Effector memory CD8-positive, alpha-beta T cell (primary cell): ENCODE measurements at places on chromosomes 2 and 18.

- H3K4me1 ChIP-seq = no peaks in the 10 kb centered on the region
- no peak for DNase-seq
- H3K27me3 ChIP-seq = peaks cover 25% of the 10 kb centered on the region
- no peak overlapping the region for H3K4me3 ChIP-seq
- H3K27ac ChIP-seq = no peak overlapping the region
- no peaks in the 10 kb centered on the region for H3K36me3 ChIP-seq
Measured at GRCh38 chr2:152254976-152255375, 79.4 kb upstream of the STAM2 start.

DNA sequence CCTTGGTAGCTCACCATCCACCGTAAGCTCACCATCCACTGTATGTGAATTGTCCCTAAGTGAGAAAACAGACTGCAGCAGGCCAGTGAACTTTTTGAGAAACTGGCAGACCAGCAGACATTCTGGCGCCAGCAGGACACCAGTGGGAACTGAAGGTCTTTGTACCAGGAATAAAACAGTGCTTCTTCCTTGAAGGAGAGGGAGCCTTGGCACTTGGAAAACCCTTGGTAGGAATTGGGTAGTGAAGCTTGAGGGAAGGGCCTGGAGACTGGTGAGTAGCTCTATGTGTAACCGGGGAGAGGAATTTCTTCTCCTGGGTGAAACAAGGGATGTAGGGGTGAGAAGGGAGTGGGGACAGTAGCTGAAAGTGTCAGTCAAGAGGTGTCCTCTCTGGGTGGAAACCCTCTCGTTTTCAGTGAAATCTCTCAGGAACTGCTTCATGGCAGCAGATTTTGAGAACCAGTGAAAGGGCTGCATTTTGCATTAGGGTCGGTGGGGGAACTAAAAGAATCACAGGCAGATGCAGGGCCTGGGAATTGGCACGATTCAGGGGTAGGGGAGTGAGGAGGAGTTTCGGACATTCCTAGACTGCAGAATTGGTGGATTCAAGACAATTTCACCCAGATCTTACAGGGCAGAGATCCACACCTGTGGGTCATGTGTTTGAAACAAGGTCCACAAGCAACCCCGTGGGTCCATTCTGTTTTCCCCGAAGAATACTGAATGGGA is 131.5 kb upstream of the DLX2 start:
- H3K27ac ChIP-seq = peak overlapping the region; percentile 56
- no peak for DNase-seq
- H3K36me3 ChIP-seq = no peaks in the 10 kb centered on the region
- H3K27me3 ChIP-seq = peaks cover 78% of the 10 kb centered on the region
- peaks cover 16% of the 10 kb centered on the region for H3K4me1 ChIP-seq

DNA sequence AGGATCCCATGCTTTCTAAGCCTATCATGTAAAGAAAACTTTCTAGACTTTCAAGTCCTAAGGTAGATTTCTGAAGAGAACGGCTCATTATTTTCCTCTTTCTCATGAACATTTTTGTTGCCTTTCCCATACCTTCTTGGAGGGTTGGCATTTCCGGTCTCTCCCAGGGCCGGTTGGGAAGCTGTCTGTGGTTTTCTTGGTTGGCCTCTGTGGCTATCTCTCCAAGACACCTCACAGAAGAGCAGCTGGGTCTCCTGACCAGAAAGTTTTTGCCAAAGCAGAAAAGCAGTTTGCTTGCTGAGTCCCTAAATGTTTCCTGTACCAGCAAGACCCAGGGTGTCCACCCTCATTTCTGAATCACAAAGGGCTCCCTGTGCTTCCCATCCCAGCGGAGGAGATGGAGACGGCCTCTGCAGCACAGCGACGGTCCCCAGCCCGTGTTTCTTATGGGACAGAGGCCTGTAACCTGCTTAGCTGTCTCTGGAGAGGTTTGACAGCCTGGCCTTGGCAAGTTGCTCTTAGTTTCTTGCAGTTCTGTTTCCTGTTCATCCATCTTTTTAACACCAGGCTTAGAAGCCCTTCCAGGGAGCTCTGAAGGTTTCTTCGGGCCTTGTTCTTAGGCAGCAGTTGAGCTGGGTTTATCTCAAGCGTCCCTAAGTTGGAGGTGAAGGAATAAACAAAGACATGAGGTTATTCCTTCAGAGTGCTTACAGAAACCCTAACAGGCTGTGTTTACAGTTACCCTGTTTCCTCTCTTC is 39.8 kb downstream of the GREB1 start:
- H3K27ac ChIP-seq = peak overlapping the region; percentile 57
- H3K27me3 ChIP-seq = peaks cover 8% of the 10 kb centered on the region
- no peak overlapping the region for H3K4me3 ChIP-seq
- no peaks in the 10 kb centered on the region for H3K4me1 ChIP-seq
- DNase-seq = no peak

DNA sequence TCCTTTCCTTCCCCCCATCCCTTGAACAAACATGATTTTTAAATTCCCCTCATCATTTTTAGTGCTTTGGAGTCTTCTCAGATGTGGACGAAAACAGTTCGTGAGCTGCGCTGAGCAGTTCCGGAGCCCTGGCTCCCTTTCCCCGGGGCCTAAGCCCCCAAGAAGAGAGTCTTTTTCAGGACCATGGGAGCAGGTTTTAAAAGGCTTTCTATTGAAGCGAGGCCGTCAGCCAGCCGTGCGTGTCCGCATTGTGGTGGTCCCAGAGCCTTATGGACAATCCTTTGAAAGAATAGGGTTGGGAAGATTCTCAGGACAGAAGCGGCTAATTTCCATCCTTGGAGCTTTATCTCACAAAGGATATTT is 290.7 kb downstream of the SOX11 start:
- H3K27me3 ChIP-seq = no peaks in the 10 kb centered on the region
- DNase-seq = no peak
- no peaks in the 10 kb centered on the region for H3K36me3 ChIP-seq

DNA sequence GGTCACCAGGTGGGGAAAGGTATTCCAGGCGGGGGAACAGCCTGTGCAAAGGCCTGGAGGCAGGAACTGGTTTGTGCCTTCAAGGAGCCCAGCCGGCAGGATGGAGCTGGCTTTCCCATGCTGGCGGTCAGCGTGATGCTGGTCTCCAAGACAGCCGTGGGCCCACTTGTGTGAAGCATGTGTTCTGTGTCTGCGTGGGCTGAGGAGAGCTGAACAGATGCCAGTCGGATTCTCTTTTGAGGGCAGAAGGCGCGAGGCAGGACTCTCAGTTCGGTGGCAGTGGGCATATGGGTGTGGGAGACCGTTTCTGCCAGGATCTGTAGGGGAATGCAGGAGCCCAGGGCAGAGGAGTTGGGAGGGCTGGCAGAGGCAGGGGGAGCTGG is 191.6 kb downstream of the TWIST2 start:
- H3K4me1 ChIP-seq = no peaks in the 10 kb centered on the region
- peaks cover 7% of the 10 kb centered on the region for H3K36me3 ChIP-seq
- no peak for DNase-seq
- H3K27ac ChIP-seq = no peak overlapping the region
- peaks cover 17% of the 10 kb centered on the region for H3K27me3 ChIP-seq

DNA sequence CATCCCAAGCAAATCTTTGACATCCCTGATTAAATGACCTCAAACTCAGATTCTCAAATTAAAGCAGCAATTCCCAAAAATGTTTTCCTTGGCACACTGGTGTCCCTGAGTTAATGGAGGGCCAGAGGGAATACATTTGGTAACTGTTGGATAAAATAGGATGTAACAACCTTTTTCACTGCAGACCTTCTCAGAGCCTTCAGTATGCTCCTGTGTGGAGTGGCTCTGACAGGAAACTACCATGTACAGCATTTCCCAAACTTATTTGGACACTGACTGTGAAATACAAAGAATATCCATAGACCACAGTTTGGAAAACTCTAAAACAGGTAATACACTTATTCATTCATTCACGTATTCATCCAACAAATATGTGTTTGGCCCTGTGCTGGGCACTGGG is 91.8 kb downstream of the TFCP2L1 start:
- no peaks in the 10 kb centered on the region for H3K36me3 ChIP-seq
- no peak for DNase-seq
- no peaks in the 10 kb centered on the region for H3K4me1 ChIP-seq
- H3K4me3 ChIP-seq = no peak overlapping the region

DNA sequence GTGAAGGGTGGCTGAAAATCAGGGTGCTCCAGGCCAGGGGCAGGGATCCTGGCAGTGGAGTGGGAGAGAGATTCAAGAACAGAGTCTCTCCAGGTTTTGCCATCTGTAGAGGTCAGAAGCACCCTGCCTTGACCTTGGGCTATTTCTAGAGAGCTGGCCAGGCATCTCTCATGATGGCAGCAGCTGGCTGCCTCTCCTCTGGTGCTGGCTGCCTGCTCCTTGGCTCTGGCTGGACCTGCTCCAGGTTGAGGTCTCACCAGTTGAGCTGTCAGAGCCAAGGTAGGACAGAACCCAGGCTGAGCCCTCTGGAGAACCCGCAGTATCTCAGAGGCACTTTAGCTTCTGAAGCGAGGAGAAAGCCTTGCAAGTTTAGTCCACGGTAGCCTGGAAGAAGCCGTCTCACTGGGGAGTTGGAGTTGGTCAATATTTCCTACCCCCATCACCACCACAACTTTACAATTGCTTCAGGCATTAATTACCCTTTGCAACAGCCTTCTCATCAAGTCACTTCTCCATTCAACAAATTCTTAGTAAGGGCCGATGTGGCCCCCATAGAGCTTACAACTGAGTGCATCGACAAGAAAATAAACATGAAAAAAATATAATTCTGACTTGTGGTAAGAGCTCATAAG is 25.6 kb downstream of the GNLY start:
- H3K4me1 ChIP-seq = no peaks in the 10 kb centered on the region
- H3K4me3 ChIP-seq = no peak overlapping the region
- no peaks in the 10 kb centered on the region for H3K36me3 ChIP-seq
- no peak for DNase-seq

GRCh38 chr18:63552581-63552980 is 10.4 kb downstream of the SERPINB12 start:
- DNase-seq = no peak
- H3K4me1 ChIP-seq = no peaks in the 10 kb centered on the region
- no peak overlapping the region for H3K4me3 ChIP-seq
- H3K27ac ChIP-seq = no peak overlapping the region
- H3K36me3 ChIP-seq = no peaks in the 10 kb centered on the region

- no peak overlapping the region for H3K27ac ChIP-seq
- H3K4me1 ChIP-seq = no peaks in the 10 kb centered on the region
- no peak for DNase-seq
- H3K27me3 ChIP-seq = no peaks in the 10 kb centered on the region
Measured at GRCh38 chr2:19937004-19937403, 35.2 kb upstream of the TTC32 start.

- no peak for DNase-seq
- no peaks in the 10 kb centered on the region for H3K4me1 ChIP-seq
- no peak overlapping the region for H3K27ac ChIP-seq
- H3K27me3 ChIP-seq = no peaks in the 10 kb centered on the region
Measured at GRCh38 chr18:53426666-53427184, 797.7 kb downstream of the MBD2 start.

GRCh38 chr18:63971320-63972001 is 1.6 kb downstream of the SERPINB8 start:
- peak overlapping the region; percentile 99 for H3K27ac ChIP-seq
- H3K27me3 ChIP-seq = peaks cover 3% of the 10 kb centered on the region
- H3K36me3 ChIP-seq = peaks cover 4% of the 10 kb centered on the region
- H3K4me3 ChIP-seq = peak overlapping the region; percentile 97

- H3K36me3 ChIP-seq = no peaks in the 10 kb centered on the region
- H3K27ac ChIP-seq = no peak overlapping the region
- H3K27me3 ChIP-seq = no peaks in the 10 kb centered on the region
- H3K4me3 ChIP-seq = no peak overlapping the region
- no peak for DNase-seq
Measured at GRCh38 chr18:26480897-26481795, 67.2 kb downstream of the KCTD1 start.

DNA sequence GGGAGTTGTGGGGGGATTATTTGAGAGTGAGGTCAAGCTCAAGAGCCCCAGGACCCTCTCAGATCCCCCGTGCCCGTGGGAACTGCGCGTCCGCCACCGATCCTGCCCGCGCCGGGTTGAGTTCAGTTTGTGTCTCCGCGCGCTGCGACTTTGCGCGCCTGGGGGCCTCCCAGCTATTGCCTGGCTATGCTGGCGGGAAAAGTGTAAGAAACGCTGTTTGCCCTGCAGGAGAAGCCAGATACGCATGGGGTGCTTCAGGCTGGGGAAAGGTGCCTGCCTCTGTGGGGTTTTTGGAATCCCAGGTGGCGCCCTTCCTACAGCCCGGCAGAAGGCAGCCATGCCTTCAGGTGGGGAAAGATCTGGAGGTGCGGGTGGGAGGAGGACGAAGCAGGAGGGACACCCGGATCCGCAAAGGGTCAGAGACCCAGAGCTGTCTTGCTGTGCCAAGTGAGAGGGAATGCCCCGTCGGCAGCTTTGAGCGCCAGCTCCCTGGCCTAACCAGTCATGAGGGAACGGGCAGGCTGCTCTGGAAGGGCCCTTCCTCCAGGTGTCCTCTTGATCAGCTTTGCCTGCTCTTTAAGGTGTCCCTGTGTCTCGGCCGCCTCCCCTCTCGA is 22.5 kb downstream of the TEX44 start:
- H3K27me3 ChIP-seq = no peaks in the 10 kb centered on the region
- peak overlapping the region; percentile 84 for H3K4me3 ChIP-seq
- peak overlapping the region; percentile 76 for H3K27ac ChIP-seq
- H3K36me3 ChIP-seq = peaks cover 17% of the 10 kb centered on the region
- H3K4me1 ChIP-seq = peaks cover 15% of the 10 kb centered on the region

- peaks cover 22% of the 10 kb centered on the region for H3K27me3 ChIP-seq
- H3K4me3 ChIP-seq = no peak overlapping the region
- peaks cover 2% of the 10 kb centered on the region for H3K36me3 ChIP-seq
- H3K27ac ChIP-seq = no peak overlapping the region
Measured at GRCh38 chr18:51235009-51235789, 37.7 kb upstream of the MEX3C start.

DNA sequence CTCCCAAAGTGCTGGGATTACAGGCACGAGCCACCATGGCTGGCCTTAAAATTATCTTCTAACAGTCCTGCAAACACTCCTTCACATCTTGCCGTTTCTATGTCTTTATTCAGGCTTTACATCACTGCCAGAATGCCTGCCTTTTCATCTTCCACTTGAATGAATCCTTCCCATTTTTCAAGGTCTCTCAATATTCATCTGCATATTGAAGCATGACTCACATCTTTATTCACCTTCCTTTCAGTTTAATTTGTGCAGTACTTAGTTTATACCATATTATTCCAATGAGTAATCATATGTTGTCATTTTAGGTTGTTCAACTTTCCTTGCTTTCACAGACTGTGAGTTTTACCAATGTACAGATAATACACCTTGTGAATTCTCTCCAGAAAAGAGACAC is 510.1 kb upstream of the PIK3C3 start:
- H3K36me3 ChIP-seq = no peaks in the 10 kb centered on the region
- DNase-seq = no peak
- no peak overlapping the region for H3K4me3 ChIP-seq

GRCh38 chr18:38241736-38242135 is 676.1 kb upstream of the CELF4 start:
- H3K36me3 ChIP-seq = no peaks in the 10 kb centered on the region
- H3K27me3 ChIP-seq = no peaks in the 10 kb centered on the region
- H3K4me1 ChIP-seq = no peaks in the 10 kb centered on the region
- no peak for DNase-seq
- H3K4me3 ChIP-seq = no peak overlapping the region
